ENCODE measurements at places on chromosomes 6 and 20. TPM values are rescaled to one million over a fixed set of nuclear protein-coding genes. Genes with fewer than 3 reads are reported as not detected.

- no peak for DNase-seq
These were observed 159.4 kb upstream of the CITED2 start for GRCh38 chr6:139533573-139534471.

The LY6G6C gene
- not detected for total RNA-seq

GRCh38 chr6:43725643-43726580 lies 38.3 kb upstream of the MRPS18A start:
- DNase-seq: no peak

DNA sequence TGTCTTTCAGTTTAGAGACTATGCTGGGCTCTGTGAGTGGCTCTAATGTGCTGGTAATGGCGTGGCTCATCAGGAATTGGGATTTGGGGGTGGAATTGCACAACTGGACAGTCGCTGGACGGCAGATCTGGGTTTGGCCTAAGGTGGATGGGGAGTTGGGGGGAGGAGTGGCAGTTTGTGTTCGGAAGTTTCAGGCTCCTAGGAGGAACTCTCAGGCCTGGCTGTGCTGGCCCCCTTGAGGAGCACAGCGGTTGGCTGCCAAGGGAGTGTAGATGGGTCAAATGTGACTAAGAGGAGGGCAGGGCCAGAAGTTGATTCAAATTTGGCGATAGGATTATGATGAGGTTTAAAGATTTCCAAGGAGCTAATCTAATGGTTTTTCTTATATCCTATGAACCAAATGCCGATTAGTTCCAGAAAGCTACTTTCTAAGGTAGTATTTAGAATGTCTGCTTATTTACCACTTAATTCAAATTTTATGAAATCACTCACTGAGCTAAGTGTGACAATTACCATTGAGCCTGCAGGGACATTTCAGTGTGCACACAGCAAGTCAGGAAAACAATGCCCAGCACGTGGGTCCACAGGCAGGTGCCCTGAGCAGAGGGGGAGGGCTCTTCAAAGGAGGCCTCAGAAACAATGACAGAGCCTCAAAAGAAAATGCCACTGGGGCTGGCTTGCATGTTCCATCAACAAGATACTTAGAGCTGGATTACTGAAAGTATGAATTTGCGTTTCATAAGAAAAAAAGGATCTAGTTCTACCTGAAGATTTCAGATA lies 111.0 kb downstream of the GJA10 start:
- DNase-seq: no peak

DNA sequence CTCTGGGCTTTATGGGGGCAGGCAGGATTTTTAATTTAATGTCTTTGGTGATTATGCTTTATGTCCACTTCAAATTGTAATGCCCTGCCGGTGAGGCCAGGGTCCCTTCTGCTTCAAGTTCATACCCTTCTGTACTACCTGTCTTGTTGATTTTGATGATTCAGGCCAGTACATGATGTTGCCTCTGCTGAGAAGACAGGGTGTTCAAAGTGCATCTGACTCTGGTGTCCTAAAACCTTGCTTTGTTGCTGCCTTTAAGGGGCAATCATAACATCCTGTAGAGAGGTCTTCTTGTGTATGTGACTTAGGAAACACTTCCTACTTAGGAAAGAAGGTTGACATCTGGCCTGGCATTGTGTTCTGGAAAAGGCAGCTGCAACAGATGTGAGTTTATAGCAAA lies 113.2 kb downstream of the TMEM170B start:
- no peak for DNase-seq

The APMAP gene
- total RNA-seq: 98.9 TPM

GRCh38 chr6:41767112-41767833 lies 12.4 kb downstream of the FRS3 start:
- peak; percentile 42 for DNase-seq

- DNase-seq: no peak
These were observed 199.2 kb downstream of the ALDH8A1 start for GRCh38 chr6:134750669-134751068.

DNA sequence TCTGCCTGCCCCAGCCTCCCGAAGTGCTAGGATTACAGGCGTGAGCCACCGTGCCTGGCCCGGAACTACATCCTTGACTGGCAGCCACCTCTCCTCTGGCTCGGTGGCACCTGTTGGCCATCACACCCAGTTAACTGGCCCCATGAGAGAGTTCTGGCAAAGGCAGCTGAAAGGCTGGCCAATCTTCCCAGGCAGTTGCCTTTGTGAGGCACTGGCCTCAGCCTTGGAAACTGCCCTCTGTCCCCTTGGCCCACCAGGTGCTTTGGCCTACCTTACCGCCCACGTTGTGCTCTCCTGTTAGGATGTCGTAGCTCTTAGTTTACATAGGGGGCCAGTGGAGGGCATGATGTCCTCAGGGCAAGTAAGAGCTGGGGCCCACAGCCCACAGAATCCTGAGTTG lies 9.6 kb upstream of the MANBAL start:
- DNase-seq: no peak

DNA sequence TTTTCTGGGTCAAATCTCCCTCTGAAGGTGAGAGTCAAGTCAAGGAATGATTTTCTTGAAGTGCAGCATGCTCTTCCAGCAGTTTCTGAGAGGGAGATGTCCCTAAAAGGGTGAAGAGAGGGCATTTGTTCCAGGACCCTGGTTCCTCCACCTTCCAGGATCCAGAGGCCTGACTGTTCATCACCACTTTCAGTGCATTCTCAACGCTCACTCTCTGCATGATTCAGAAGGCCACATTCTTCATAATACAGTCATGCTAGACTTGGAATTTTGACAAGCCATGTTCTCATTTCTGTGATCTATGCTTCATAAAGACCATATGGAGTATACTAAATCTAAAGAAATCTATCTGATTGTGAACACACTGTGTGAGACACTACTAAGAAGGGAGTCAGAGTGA lies 85.1 kb downstream of the PDE7B start:
- DNase-seq: peak; percentile 25

The TBPL1 gene
- total RNA-seq: 79.5 TPM

The RIPOR3 gene
- total RNA-seq: not detected

- no peak for DNase-seq
These were observed 65.6 kb upstream of the RREB1 start for GRCh38 chr6:7042056-7042653.

GRCh38 chr20:32664678-32665159 lies 9.0 kb downstream of the C20orf203 start:
- DNase-seq: no peak

The C6orf163 gene
- 1.2 TPM for total RNA-seq

The TRIM31 gene
- not detected for total RNA-seq

- no peak for DNase-seq
These were observed 184.0 kb downstream of the UTRN start for GRCh38 chr6:144469144-144469575.

- no peak for DNase-seq
These were observed 30.6 kb downstream of the MTHFD1L start for GRCh38 chr6:150895928-150896632.

DNA sequence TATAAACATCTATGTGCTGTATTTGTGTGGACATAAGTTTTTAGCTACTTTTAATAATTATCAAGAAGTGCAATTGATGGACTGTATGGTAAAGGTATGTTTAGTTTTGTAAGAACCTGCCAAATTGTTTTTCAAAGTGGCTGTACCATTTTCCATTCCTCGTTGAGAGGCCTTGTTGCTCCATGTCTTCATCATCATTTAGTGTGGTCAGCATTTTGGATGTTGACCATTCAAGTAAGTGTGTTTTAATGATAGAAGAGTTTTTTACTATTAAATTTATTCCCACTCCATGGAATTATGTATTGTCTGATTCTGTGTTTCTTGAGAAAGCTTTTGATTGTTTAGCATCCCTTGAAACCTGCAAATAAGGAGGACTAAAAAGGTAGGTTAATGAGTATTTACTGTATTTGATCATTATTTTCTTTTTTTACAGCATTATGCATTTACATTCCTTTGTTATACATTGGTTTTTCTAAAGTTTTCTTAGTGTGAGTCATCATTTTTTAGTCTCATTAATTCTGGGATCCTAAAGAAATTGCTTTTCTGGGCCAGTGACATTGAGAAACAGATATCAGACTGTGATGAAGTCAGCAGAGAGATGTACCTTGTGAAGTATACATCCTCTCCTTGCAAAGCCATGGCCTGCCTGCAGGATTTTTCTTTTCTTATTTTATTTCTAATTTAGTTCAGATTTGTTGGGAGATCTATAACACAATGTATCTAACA lies 312.8 kb upstream of the PTCHD4 start:
- DNase-seq: no peak

- DNase-seq: no peak
These were observed 71.9 kb downstream of the MDGA1 start for GRCh38 chr6:37625591-37626374.

- DNase-seq: no peak
These were observed 157.9 kb downstream of the RFX6 start for GRCh38 chr6:117034971-117035370.

GRCh38 chr20:50292591-50293283 lies 102.1 kb downstream of the CEBPB start:
- peak; percentile 90 for DNase-seq

DNA sequence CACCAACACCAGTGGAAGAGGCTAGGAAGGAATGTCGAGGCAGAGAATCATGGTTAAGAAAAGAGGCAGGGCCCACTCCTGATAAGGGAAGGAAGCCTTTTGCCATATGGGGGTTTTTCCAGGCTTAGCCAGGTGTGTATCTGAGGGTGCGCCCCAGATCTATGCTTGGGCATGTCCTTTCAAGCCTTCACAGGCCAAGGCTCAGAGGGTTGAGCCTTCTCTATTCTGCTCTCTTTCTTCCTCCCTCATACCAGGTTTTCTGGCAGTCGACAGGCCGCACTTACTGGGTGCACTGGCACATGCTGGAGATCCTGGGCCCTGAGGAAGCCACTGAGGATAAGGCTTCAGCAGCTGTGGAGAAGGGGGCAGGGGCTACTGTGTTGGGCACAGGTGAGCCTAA lies 4.7 kb downstream of the CUL9 start:
- DNase-seq: no peak

DNA sequence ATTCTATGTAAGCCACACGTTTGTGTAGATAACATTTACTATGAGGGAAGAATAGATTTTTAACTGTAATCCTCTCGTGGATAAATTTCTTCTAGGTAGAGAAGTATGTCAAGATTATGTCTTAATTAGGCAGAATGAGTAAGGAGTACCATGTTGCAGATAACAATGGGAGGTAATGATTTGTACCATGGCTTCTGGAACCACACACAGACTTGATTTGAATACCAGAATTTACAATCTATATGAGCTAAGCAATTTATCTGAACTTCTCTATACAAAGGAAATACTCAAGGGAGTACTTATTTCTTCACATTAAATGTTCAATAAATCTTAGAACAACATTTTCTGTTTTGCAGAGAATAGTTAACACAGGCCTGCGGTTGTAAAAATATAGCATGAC lies 51.5 kb downstream of the RPS12 start:
- DNase-seq: no peak

The SLC32A1 gene
- not detected for total RNA-seq

- DNase-seq: no peak
These were observed 19.6 kb upstream of the RREB1 start for GRCh38 chr6:7088076-7088742.

DNA sequence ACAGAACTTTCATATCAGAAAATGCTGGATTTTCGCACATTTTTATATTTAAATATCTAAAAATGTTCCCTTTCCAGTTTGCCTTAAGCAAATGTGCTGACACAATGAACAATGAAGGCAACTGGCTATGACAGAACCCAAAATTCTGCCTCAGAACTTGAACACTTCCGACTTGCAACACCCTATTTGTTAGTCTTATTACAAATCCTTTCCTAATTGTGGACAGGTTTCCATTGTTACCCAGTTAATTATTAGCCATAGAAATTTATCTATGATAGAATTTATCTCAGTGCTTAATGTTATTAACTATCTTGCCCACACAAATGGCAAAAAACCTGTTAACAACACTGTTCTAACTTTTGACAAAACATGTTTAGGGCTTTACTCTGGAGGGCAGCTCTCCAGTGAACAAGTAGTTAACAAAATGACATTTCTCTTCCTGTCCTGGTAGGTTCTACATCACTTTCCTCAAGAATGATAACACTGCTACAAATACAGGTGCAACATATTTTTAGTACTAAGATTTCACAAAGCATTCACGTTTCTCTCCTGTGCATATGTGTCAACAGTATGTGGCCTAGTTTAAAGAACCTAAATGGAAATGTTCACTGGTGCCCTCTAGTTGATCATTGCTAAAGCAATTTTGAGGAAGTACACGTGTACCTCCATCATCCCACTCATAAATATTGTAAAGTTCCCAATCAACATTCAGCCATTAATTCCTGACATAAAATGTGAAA lies 58.4 kb downstream of the HIVEP2 start:
- peak; percentile 13 for DNase-seq

DNA sequence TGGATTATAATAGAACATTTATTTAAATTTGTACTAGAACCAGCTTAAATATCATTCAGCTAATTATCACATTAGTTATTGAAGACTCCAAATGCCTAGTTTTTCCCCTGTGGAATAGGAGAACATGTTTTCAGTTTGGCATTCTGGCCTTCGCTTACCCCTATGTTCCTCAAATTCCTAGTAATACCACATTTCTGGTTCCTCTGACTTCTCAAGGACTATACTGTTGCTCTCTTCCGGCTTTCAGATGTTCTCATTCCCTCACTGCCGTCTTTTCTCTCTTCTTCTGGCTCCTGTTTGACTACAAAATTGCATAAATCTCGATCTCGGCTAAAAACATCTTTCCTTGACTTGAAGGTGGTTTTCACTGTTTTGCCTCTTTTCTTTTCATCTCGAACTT lies 71.8 kb upstream of the KHDRBS2 start:
- no peak for DNase-seq

GRCh38 chr6:7500752-7501282 lies 40.7 kb upstream of the DSP start:
- no peak for DNase-seq

DNA sequence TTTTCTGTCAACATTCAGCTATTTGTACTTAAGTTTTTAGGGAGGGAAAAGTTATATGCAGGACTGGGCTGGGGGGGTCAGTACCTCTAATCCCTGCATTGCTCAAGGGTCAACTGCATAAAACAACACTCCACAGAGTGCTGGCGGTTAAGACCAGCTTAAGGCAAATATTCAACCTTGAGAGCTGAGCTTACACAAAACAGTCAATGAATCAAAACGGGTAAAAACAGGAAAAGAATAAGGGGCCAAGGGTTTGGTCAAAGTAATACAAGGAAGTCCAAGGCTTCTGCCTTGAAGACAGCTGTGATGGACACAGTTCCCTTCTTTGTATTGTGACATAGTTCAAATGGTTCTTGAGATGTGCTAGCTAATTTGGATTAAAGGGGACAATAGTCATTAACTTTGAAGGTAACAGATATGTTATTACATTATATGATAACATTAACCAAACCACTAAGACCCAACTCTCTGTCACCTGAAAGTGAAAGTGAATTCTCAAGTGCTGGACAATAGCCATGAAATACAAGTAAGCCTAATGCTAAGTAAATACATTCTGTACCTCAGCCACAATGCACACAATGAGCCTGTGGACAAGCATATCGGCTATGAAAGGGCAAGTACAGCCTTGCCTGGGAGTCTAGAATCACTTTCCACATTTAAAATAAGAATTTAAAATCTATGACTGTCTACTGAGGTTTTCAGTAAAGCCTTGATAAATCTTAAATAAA lies 106.8 kb downstream of the PDE10A start:
- no peak for DNase-seq

The TFAP2C gene
- total RNA-seq: 11.3 TPM

Data from NCI-H460 (cell line).